Globus pallidus (tissue), 1 donor: ENCODE measurements at places on chromosomes 2 and 18.

DNA sequence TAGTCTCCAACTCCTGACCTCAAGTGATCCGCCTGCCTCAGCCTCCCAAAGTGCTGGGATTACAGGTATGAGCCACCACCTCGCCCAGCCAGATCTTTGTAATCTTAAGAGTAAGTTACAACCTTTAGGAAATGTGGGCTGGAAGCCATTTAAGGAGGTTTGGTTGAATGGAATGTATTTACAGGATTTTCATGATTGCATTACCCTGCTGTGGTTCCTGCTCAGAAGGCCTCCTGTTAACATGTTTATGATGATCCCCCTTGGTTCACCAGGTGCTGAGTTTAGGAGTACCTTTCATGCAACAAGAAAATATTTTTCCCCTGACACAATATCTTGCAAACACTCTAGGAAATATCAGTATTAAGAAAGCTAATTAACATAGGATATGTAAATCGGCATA is 187.4 kb upstream of the SH3BP4 start:
- DNase-seq, result no peak

GRCh38 chr18:10059610-10060468 is 146.0 kb downstream of the VAPA start:
- DNase-seq, result peak; percentile 59

DNA sequence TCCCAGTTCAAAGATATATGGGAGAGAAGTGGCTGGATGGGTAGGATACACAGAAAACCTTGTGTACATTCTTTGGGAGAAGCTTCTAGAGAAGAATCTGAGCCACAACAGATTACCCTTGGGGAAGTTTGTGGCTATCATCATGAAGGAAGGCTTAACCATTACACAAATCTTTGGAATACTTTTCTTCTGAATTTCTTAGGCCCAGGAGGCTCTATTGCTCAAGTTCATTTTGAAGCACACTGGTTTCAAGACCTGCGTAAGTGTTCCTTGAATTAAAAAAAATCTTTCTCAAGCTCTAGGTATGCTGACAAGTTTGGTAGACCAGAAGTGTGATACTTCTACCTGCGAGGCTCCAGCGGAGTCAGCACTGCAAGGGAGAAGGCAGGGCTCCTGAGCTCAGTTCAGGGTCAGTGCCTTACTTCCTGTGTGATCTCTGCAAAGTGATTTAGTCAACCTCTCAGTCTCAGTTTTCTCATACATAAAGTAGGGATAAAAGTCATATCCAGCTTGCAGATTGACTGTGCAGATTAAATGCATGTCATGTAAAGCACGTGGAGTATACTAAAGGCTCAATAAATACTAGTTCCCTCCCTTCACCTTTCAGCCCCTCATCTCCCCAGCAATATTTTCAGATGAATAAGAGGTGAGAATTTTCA is 438.6 kb downstream of the DLGAP1 start:
- DNase-seq, result no peak

- DNase-seq, result no peak
Observed at GRCh38 chr18:72866442-72866900, 1.3 kb downstream of the NETO1 start.

DNA sequence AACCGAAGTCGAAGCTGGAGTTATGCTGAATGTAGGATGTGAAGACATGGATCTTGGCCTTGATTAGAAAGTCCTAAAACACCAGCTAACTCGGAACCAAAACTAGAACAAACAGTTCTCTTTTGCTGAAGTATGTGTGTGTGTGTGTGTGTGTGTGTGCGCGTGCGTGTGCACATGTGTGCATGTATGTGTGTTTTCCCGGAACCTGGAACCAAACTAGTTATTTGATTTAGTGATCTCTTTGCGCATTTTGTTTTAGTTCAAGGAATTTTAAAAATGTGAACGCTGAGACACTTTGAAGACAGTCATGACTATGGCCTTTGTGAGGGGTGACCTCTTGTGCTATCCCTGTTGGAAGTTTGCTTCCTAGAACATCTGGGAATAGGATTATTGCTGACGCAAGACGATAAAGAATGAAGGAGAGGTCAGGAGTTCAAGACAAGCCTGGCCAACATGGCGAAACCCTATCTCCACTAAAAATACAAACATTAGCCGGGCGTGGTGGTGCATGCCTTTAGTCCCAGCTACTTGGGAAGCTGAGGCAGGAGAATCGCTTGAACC is 23.8 kb downstream of the FHL2 start:
- no peak for DNase-seq

GRCh38 chr18:1270081-1270480 is 365.4 kb downstream of the ADCYAP1 start:
- no peak for DNase-seq

DNA sequence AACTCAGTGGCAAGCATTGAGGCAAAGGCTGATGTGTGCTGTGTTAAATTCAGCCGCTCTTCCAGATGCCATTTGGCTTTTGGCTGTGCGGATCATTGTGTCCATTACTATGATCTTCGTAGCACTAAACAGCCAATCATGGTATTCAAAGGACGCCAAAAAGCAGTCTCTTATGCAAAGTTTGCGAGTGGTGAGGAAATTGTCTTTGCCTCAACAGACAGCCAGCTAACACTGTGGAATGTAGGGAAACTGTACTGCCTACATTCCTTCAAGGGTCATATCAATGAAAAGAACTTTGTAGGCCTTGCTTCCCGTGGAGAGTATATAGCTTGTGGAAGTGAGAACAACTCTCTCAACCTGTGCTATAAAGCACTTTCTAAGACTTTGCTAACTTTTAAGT is 195.5 kb upstream of the RAB12 start:
- DNase-seq, result no peak

- DNase-seq, result no peak
Observed at GRCh38 chr18:74722237-74722636, 124.6 kb downstream of the ZNF407 start.

DNA sequence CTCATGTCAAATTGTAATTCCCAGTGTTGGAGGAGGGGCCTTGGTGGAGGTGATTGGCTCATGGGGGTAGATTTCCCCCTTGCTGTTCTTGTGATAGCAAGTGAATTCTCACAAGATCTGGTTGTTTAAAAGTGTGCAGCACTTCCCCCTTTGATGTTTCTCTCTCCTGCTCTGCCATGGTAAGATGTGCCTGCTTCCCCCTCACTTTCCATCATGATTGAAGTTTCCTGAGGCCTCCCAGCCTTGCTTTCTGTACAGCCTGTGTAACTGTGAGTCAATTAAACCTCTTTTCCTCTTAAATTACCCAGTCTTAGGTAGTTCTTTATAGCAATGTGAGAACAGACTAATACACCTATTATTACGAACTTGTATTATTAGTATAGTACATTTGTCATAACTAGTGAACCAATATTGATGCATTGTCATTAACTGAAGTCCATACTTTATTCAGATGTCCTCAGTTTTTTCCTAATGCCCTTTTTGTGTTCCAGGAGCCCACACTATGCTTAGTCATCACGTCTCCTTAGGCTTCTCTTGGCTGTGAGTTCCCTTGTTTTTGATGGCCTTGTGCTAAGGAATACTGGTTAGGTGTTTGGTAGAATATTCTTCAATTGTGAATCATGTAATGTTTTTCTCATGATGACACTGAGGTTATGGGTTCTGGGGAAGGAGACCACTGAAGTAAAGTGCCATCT is 4.5 kb upstream of the MAP3K2 start:
- no peak for DNase-seq

DNA sequence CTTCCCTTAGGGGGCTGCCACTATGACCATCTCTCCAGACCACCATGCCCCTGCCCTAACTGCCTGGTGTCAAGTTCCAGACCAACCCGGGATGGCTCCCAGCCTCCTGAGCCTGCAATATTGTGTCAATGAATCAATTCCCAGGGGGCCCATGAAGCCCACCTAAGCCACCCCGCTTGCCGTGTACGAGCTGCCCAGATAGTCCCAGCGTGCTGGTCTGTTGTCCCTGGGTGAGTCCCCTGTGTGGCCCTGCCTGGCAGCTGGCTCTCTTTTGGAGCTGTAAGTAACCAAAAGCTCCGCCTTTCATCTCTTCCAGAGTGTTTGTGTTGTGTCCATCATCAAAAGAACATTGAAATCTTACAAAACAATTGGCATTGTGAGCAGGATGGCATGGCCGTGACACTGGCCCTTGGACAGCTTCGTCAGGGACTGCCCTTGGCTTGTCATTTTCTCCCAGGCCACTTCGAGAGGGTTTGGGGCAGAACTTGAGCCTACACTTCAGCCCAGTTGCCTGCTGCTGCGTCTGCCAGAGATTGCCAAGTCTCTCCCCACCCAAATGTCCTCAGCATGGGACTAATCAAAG is 11.3 kb upstream of the MAL start:
- peak; percentile 76 for DNase-seq

GRCh38 chr2:179825494-179825893 is 35.9 kb downstream of the ZNF385B start:
- DNase-seq, result no peak

DNA sequence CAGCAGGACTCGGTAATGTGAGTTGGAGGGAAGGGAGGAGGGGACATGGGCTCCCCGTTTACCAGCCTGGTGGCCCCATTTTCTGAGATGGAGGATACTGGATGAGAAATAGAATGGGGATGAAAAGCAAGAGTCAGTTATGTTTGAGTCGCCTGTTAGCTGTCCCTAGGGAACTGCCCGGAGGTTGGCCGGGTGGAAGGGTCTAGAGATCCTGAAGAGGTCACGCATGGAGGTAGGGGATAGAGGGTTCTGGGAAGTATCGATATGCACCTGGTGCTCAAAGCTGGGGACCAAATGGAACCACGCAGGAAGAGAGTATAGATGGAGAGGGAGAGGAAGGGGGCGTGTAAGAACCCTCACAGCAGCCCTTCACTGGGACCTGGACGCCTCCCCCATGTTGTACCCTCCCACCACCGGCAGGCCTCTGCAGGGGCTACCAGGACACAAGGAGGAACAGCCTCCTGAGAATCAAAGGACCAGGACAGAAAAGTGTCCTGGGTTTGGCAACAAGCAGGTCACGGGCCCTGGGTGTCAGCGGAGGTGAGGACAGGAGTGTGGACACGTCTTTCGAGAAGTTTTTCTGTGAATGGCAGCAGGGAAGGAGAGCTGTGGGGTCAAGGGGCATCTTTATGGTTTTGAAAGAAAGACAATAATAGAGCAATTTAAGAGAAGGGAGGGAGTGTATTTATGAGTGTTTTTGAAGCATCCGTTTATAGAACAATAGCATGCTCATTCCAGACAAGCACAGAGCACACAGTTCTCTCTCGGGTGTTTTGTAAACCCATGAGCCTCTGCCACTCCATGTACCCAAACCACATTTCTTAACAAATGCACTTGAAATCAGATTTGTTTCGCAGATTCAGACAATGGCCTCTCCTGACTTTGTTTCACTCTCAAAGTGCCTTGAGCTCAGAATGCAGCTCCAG is 132.2 kb downstream of the SMAD7 start:
- no peak for DNase-seq

DNA sequence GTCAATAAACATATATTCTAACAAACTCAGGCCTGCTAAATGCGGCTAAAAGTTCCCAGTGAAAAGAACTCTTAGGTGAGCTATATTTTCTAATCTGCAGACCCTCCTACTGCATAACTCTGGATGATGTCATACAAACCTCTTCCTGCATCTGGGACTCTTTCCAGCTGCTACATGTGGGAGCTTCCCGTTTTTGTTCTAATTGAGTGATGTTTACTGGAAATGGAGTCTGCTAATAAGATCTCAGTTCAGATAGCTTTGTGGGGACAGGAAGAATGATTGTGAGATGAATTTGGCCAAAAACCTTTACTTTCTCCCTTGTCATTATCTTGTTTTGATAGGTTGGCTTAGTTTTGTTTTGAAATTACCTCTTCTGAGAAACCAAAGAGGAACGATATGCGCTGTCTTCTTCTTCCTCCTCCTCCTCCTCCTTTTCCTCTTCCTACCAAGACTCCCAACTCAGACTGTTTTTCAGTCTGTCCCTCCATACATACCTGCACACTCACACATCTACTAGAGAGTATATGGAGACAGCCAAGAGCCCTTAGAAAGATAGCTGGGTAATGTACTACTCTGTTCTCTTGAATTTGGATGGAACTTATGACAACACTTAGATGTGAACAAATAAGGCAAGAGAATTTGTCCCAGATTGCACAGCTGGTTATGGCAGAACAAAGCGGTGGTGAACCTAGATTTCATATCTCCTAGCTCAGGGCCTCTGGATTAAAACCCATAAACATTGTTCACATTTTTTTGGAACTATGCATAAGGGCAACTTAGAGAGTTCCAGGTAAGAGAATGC is 39.8 kb upstream of the AAK1 start:
- DNase-seq, result peak; percentile 42

GRCh38 chr2:9770308-9771100 is 72.8 kb upstream of the TAF1B start:
- DNase-seq, result peak; percentile 72

DNA sequence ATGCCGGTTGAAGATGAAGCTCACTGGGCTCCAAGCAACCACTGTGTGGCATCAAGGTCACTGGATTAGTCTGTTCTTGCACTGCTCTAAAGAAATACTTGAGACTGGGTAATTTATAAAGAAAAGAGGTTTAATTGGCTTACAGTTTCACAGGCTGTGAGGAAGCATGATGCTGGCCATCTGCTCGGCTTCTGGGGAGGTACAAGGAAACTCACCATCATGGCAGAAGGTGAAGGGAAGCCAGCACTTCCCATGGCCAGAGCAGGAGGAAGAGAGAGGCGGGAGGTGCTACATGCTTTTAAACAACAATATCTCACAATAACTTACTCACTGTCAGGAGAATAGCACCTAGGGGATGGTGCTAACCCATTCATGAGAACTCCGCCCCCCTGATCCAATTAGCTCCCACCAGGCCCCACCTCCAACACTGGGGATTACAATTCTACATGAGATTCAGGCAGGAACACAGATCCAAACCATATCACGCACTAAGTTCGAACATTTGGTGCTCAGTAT is 109.7 kb upstream of the MGAT5 start:
- DNase-seq, result no peak

GRCh38 chr2:2328848-2329247 is 2.2 kb downstream of the MYT1L start:
- DNase-seq, result no peak

DNA sequence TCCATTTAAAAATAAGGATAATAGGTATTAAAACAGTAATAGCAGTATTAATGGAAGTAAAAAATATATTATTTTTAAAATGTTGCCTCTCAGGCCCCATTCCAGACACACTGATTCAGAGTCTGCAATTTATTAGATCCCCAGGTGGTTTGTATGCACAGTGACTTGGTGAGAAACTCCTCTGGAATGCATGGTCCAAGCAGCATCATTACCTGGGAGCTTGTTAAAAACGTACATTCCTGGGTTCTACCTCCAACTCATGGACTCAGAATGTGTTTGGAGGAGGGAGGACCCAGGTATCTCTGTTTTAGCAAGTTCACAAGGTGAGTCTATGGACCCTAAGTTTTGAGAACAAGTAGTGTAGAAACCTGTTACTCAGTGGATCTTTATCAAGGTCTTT is 95.6 kb downstream of the ITGA4 start:
- no peak for DNase-seq
